ENCODE measurements at places on chromosomes 16 and 17.

DNA sequence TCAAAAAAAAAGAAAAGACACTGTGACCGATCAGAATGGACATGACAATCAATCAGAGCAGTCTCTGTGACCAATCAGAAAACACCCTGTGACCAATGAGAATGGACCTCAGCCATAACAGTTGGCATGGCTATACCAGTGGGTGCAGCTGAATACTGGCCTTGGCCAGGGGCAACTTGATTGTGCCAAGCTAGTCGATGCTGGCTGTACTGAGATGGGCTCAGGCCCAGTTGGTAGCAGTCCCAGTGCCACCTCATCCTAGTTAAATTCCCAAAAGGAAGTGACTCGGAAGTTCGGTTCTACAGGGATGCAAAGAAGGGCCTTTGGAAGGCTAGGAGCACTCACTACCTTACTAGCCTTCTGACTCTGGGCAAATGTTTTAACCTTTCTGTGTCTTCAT is 37.2 kb upstream of the BCO1 start:
- DNase-seq: no peak
- no peaks in the 10 kb centered on the region for H3K27me3 ChIP-seq
- H3K27ac ChIP-seq: no peak overlapping the region

- H3K36me3 ChIP-seq: no peaks in the 10 kb centered on the region
- H3K4me1 ChIP-seq: no peaks in the 10 kb centered on the region
- DNase-seq: no peak
- no peak overlapping the region for H3K4me3 ChIP-seq
- no peak overlapping the region for H3K27ac ChIP-seq
- no peaks in the 10 kb centered on the region for H3K27me3 ChIP-seq
These were observed 102.5 kb upstream of the CDH5 start for GRCh38 chr16:66263973-66264310.

GRCh38 chr17:4997302-4998026 is at the start of the genes INCA1 and KIF1C:
Gene INCA1, minus strand, starts transcription at chr17:4997522. Its CDS starts 3,085 bp downstream, at chr17:4994437.
Gene KIF1C, plus strand, starts transcription at chr17:4997950. Its CDS starts 2,297 bp downstream, at chr17:5000247.
- peak within 1 kb of the TSS; percentile 79 for H3K4me3 ChIP-seq
- H3K4me1 ChIP-seq: no peaks in the 10 kb centered on the region
- peak within 1 kb of the TSS; percentile 83 for H3K27ac ChIP-seq

GRCh38 chr17:29131814-29132682 is 48.1 kb downstream of the MYO18A start:
- H3K4me3 ChIP-seq: no peak overlapping the region
- no peak for DNase-seq
- peaks cover 21% of the 10 kb centered on the region for H3K4me1 ChIP-seq
- H3K27me3 ChIP-seq: no peaks in the 10 kb centered on the region

DNA sequence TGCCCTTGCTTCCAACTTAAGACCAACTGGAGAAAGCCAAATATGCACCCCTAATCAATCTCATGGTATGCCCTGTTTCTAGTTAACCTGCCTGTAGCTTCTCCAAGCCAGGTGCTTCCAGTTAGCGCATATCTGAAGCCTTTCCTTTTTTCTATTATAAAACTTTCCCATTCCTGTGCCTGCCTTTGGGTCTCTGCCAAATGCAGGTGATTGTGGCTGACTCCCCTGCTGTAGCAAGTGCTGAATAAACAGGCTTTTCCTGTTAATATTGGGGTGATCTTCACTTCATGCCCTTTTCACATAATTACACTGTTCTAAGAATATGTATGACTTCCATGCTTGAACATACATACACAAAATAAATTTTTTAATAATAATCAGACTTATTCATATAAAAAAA is 207.4 kb downstream of the TANC2 start:
- peak overlapping the region; percentile 39 for H3K27ac ChIP-seq
- H3K27me3 ChIP-seq: no peaks in the 10 kb centered on the region
- no peaks in the 10 kb centered on the region for H3K36me3 ChIP-seq
- no peak overlapping the region for H3K4me3 ChIP-seq

DNA sequence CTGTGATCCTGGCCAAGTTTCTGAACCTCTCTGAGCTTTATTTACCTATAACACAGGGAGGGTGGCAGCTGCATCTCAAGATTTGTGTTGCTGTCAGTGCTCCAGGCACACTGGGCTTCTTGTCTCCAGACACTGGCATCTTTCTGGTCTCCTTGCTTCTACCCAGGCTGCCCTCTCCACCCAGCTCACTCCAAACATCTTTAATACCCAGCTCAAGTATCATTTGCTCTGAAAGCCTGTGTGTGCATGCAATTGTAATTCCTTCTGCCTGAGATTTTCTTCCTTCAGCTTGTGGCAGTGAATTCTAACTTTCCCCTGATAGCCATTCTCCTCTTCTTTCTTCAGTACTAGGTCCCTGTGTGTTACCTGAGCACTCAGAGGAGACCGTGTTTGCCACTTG is 50.7 kb upstream of the USP7 start:
- peaks cover 8% of the 10 kb centered on the region for H3K4me1 ChIP-seq
- H3K27ac ChIP-seq: no peak overlapping the region
- no peaks in the 10 kb centered on the region for H3K27me3 ChIP-seq

GRCh38 chr16:14955546-14956231 is 18.4 kb downstream of the NPIPA1 start:
- DNase-seq: no peak
- no peaks in the 10 kb centered on the region for H3K36me3 ChIP-seq
- no peaks in the 10 kb centered on the region for H3K4me1 ChIP-seq
- H3K27me3 ChIP-seq: no peaks in the 10 kb centered on the region
- H3K4me3 ChIP-seq: no peak overlapping the region

- no peaks in the 10 kb centered on the region for H3K27me3 ChIP-seq
- no peaks in the 10 kb centered on the region for H3K36me3 ChIP-seq
- no peak for DNase-seq
- H3K4me1 ChIP-seq: 0 out of 2 replicates have a peak, but pooled peaks cover 4% of the 10 kb centered on the region
- no peak overlapping the region for H3K27ac ChIP-seq
These were observed 13.1 kb upstream of the ACE start for GRCh38 chr17:63463771-63464170.

GRCh38 chr17:48556576-48557401 is 11.9 kb upstream of the HOXB2 start:
- peak overlapping the region; percentile 22 for H3K4me3 ChIP-seq
- H3K27ac ChIP-seq: peak overlapping the region; percentile 97
- no peak for DNase-seq
- H3K27me3 ChIP-seq: no peaks in the 10 kb centered on the region
- peaks cover 5% of the 10 kb centered on the region for H3K36me3 ChIP-seq

GRCh38 chr16:66156538-66156937 is 210.0 kb upstream of the CDH5 start:
- H3K4me3 ChIP-seq: no peak overlapping the region
- no peaks in the 10 kb centered on the region for H3K36me3 ChIP-seq
- H3K4me1 ChIP-seq: no peaks in the 10 kb centered on the region
- no peaks in the 10 kb centered on the region for H3K27me3 ChIP-seq

DNA sequence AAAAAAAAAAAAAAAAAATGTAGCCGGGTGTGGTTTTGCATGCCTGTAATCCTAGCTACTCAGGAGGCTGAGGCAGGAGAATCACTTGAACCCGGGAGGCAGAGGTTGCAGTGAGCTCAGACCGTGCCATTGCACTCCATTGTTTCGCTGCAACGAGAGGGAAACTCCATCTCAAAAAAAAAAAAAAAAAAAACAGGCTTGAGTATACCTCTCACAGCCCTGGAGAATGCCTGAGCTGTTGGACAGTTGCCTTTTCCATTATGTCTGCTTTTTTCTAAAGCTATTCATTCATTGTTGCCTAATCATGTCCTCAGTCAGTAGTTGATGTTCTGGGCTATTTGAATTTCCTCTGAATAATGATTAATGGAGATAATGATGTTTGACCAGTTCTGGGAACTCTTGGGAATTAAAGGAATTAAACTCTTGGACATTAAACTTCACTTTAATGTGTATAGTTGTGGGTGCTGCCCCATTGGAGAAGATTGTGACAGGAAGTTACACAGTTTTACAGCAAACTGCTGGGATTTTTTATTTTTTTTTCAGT is 11.8 kb downstream of the HMOX2 start:
- H3K4me3 ChIP-seq: no peak overlapping the region
- H3K36me3 ChIP-seq: no peaks in the 10 kb centered on the region
- no peak overlapping the region for H3K27ac ChIP-seq

DNA sequence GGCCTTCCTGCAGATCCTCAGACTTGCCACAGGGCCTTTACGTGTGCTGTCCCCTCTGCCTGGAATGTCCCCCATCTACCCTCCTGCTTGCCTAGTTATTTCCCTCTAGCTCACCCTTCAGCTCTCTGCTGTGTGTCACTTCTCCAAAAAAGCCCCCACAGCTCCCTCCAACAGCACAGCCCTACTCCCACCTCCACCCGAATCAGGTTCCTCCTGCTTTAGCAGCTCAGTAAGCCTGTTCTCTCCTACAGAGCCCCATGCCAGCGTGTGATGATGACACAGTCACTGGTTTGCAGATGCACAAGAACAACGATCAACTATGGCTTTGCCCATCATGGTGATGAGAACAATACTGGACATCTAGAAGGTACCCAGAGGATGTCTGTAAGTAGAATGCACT is 7.1 kb upstream of the SAMD14 start:
- H3K4me1 ChIP-seq: peaks cover 19% of the 10 kb centered on the region
- no peaks in the 10 kb centered on the region for H3K27me3 ChIP-seq
- no peak overlapping the region for H3K27ac ChIP-seq
- no peak overlapping the region for H3K4me3 ChIP-seq
- peaks cover 21% of the 10 kb centered on the region for H3K36me3 ChIP-seq

DNA sequence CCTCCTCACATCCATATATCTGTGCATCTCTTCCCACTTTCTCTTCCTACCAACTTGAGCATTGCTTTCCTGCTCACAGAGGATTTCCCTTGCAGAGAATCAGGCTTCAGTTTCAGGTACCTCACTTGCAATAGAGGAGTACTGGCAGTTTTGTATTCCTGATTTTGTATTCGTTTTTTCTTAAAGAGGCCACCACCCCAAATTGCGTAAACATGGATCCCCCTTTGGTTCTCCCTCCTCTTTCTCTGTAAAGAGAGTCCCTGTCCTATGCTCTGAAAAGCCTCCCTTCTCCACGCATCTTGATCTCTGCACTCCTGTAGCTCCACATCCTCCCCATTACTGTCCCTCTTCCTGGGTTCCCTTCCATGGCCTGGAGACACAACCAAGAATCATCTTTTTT is 32.2 kb downstream of the TEKT3 start:
- no peaks in the 10 kb centered on the region for H3K36me3 ChIP-seq
- no peak overlapping the region for H3K4me3 ChIP-seq
- H3K27me3 ChIP-seq: peaks cover 2% of the 10 kb centered on the region
- no peak overlapping the region for H3K27ac ChIP-seq
- no peak for DNase-seq

DNA sequence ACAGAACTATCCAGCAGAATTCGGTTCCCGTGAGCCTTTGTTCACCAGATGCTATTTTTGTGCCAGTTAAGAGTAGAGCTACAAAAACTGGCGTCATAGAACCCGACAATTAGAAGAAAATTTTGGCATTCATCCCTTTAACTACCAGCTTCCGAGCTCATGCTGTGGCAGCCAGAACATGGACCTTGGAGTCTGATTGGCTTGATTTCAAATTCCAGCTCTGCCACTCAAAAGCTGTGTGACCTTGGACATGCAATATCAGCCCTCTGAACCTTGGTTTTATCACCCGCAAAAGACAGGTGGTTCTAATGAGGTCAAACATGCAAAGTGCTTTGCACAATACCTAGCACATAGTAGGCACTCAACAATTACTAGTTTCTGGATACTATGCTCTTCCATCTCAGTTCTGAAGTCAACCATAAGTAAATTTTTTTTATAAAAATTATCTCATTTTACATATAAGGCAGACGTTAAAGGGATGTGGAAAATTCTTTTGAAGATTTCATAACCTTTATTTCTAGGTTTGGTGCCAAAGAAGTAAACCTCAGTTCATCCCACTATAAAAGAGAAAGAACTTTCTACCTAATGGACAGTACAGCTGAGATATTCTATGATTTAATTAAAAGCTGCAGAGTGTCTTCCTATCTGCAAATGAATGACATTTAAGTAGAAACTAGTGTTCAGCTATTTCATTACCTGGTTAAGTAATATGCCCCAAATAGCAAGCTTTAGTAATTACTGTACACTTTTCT is 331.5 kb downstream of the HAPSTR1 start:
- H3K27ac ChIP-seq: no peak overlapping the region
- H3K4me3 ChIP-seq: no peak overlapping the region
- DNase-seq: no peak
- no peaks in the 10 kb centered on the region for H3K36me3 ChIP-seq
- H3K4me1 ChIP-seq: no peaks in the 10 kb centered on the region
- H3K27me3 ChIP-seq: peaks cover 13% of the 10 kb centered on the region

DNA sequence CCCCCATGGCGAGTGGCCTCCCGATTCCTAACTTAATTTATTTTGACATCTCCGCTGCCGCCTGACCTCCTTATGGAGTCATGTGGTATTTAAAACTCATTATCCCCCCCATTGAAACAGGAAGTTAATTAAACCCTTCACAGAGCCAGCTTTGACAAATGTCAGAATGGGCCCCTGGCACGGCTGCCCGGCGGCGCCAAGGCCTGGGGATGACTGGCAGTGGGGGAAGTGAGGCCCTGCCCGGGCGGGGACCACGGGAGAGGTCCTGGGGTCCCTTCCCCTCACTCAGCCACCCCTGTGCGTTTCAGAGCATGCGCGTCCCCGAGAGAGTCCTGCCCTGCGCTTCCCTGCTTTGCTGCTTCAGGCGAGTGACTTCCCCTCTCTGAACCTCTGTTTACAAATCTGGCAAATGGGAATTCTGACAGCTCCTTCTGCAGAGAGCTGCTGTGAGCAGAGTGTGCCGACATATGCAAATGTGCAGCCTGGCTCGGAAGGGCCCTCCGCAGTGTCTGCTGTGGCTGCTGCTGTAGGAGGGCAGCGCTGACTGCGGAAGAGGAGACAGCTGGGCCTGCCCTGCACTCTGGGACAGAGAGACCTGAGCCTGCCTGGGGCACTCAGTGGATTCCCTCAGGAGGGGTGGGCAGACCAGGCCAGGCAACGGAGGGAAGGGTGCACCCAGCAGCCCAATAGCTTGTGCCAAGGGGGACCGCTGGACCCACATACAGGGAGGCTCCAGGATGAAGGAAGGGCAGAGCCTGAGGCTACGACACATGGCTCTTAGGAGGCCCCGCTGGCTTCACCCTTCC is 4.4 kb upstream of the ZFPM1 start:
- DNase-seq: no peak
- H3K4me3 ChIP-seq: no peak overlapping the region
- H3K27me3 ChIP-seq: no peaks in the 10 kb centered on the region
- H3K27ac ChIP-seq: no peak overlapping the region

DNA sequence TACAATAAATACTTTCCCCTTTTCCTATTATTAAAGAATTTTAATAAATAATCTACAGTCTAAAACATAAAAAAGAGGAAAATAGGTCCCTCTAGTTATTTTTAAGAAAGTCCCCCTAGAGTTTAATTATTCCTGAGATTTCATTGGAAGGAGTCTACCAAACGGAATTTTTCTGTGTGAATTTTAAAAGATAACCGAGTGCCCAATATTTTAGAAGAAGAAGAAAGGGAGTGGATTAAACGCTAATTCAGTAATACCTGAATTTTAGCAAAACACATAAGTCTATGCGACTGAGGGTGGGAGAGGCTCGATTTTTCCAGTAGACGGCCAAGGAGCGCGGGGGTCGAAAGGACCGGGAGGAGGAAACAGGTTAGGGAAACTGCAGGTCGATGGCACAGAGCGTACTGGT is 2.2 kb downstream of the HOXB2 start:
- H3K4me1 ChIP-seq: peaks cover 44% of the 10 kb centered on the region
- DNase-seq: no peak
- no peaks in the 10 kb centered on the region for H3K27me3 ChIP-seq
- peak overlapping the region; percentile 98 for H3K27ac ChIP-seq

GRCh38 chr17:67049025-67049739 is 4.8 kb downstream of the CACNG1 start:
- H3K4me1 ChIP-seq: no peaks in the 10 kb centered on the region
- H3K4me3 ChIP-seq: no peak overlapping the region
- no peaks in the 10 kb centered on the region for H3K36me3 ChIP-seq
- no peak overlapping the region for H3K27ac ChIP-seq
- no peak for DNase-seq
